Stimulated activated effector memory CD8-positive, alpha-beta T cell treated with anti-CD3 and anti-CD28 coated beads, Interleukin-12 subunit alpha, Interleukin-12 subunit beta, amount 100 ng/mL, for 72 hours (primary cell): ENCODE measurements at places on chromosomes 16 and 17.

GRCh38 chr17:16251556-16251955 lies 34.5 kb downstream of the PIGL start:
- no peak for DNase-seq

DNA sequence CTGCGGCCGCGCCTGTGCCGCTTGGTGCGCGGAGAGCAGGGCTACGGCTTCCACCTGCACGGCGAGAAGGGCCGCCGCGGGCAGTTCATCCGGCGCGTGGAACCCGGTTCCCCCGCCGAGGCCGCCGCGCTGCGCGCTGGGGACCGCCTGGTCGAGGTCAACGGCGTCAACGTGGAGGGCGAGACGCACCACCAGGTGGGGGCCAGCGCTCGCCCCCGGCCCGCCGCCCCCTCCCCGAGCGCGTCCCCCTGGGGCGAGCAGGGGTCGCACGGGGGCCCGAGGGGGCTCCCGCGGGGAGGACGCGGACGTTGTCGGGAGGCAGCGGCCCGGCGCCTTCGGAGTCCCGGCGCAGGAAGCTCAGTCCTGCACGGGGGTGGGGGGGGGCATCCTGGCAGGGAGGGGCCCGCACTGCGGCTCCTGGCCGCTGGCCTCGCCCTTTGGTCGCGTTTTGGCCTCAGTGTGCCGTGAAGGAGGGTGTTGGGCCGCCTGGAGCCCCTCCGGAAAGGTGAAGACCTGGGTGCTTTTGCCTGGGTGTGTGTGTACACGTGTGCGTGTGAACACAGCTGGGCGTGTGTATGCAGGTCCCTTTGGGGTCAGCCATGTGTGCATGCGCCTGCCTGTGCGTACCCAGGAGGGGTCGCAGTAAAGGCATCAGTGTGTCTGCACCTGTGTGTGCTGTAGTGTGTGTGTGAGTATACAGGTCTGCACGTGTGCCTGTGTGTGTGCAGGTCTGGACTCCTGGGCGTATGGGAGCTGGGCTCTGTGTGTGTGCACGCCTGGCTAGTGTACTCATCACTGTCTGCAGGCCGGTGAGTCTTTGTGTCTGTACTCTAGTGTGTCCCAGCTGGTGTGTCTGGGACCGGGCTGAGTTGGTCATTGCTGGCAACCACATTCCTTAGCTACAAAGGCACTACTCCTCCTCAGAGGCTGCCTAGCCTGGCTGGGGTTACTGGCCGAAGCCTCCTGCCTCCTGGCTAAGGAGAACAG lies 615 bp downstream of the NHERF2 start:
- DNase-seq = no peak

GRCh38 chr17:5585836-5586521 lies 1.7 kb upstream of the NLRP1 start:
- no peak for DNase-seq

GRCh38 chr17:67420994-67421393 lies 43.9 kb downstream of the PITPNC1 start:
- no peak for DNase-seq

GRCh38 chr17:67422897-67423296 lies 45.8 kb downstream of the PITPNC1 start:
- no peak for DNase-seq

- no peak for DNase-seq
Observed at GRCh38 chr17:78873519-78874340, 29.3 kb downstream of the CEP295NL start.

GRCh38 chr16:73095142-73095820 lies 47.4 kb upstream of the ZFHX3 start:
- no peak for DNase-seq

- DNase-seq = no peak
Observed at GRCh38 chr17:74015990-74016389, 187.5 kb upstream of the RPL38 start.

DNA sequence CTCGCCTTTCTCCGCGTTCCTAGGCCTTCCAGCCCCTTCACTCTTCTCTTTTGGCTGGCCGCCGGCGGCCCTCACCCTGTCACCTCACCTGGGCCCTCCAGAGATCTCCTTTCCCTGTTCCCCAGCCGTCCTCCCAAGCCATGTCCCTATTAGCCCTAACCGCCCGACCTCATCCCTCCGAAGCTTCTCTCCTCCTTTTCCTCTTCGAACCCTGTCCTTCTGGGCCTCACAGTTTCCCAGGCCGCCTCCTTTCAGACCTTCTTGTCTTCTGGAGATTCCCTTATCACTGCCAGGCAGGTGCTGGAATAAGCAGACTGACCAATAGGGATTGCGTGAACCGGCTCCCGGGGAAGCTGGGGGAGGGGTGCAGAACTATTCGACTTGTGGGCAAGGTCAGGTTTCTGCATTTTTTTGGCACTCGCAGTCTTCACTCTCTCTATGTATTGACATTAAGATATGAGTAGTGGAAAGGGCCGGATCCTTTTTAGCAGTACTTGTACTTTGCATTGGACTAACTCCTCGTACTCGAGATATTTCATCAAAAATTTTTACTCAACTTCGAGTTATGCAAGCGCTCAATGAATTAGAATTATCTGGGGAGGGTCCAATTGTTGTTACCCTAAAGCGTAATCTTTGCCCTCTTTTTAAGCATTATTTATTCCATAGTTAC lies 690 bp downstream of the RHOT1 start:
- DNase-seq = no peak

GRCh38 chr16:54283725-54284318 lies 2.8 kb downstream of the IRX3 start:
- DNase-seq = no peak

- DNase-seq = no peak
Observed at GRCh38 chr16:68473358-68474070, 25.2 kb upstream of the SMPD3 start.

- no peak for DNase-seq
Observed at GRCh38 chr17:56845934-56846333, 12.0 kb downstream of the DGKE start.

- no peak for DNase-seq
Observed at GRCh38 chr17:5582209-5583185, 1.8 kb downstream of the NLRP1 start.

GRCh38 chr16:85326794-85327181 lies 214.5 kb upstream of the CIBAR2 start:
- no peak for DNase-seq

- peak; percentile 80 for DNase-seq
Observed at GRCh38 chr17:48037036-48037837, at the start of gene COPZ2. Gene COPZ2, minus strand, starts transcription at chr17:48037797. Its CDS starts 20 bp downstream, at chr17:48037777.

DNA sequence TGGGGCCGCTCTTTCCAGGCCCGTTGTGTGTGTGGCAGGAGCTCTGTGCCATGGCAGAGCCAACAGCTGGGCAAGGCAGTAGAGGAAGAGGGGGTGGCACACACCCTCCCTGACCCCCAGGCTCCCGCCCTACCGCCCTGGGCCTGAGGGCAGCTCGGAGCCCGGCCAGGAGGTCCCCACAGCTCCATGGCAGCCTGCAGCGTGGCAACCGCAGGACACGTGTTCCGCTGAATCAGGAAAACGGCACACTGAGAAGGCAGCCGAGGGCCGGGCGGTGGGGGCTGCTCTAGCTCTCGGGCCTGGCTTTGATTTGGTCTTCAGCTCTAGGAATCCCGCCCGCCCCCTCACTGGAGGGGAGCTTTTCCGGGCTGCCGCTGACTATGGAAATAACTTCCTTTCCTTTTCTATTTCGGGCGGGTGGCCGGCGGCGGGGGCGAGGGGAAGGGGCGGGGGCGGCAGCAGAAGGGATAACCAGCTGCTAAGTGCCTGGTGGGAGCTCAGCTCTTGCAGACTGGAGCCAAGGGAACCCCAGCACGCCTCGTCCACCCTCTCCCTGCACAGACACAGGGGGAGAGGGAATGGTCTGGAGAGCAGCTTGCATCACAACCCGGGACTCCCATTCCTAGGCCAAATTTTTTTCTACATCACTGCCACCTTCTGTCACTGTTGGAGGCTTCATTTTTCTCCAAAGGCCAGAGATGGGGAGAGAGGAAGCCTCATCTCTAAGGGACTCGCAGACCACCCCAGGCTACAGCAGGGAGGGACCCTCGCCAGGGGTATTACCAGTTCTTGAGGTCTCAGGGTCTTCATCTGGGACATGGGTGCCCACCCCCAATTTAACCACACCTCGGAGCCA lies 24.8 kb upstream of the MRPS23 start:
- DNase-seq = no peak

DNA sequence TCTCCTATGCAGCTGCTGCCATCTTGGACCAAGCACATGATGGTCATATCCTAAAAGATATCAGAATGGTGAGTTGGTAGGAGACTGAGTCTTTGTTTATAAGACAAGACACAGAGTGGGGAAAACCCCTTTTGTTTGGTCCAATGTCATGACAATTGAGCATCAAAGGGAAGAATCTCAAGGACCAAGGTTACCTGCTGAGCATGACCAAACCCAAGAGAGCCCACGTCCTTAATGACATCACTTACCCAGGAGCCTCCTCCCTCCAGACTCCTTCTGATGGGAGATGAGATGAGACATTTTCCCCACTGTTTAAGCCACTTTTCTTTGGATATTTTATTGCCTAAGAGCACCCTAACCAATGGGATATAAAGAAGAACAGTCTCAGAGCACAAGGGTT lies 478.1 kb downstream of the NPIPA7 start:
- no peak for DNase-seq

DNA sequence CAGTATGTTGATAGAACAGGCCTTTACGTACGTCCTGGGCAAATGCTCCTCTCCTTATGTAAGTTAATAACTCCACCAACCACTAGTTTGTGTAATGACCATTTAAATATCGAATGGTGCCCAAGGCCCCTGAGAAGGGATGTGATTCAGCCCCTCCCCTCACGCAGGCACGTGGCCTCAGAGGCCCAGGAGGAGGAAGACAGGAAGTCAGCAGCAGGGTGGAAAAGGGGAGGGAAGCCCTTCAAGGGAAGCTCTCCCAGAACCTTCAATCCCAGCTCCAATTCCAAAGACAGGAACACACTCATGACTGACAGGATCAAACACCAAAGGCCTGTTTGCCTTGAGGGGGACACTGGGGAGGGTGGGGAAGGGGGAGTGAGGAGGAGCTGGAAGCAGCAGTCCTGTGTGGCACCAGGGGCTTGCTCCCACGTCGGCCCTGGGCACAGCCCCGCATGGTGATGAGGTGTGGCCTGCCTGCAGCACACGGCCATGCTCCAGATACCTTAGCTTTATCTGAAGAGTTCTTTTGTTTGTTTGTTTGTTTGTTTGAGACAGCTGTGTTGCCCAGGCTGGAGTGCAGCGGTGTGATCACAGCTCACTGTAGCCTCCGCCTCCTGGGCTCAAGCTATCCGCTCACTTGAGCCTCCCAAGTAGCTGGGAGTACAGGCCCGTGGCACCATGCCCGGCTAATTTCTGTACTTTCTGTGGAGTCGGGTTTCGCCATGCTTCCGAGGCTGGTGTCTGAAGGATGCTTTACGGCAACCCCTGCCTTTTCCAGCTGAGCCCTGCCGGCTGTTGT lies 105.0 kb downstream of the ZNF778 start:
- no peak for DNase-seq

- no peak for DNase-seq
Observed at GRCh38 chr17:68906638-68907037, 48.6 kb downstream of the ABCA8 start.

DNA sequence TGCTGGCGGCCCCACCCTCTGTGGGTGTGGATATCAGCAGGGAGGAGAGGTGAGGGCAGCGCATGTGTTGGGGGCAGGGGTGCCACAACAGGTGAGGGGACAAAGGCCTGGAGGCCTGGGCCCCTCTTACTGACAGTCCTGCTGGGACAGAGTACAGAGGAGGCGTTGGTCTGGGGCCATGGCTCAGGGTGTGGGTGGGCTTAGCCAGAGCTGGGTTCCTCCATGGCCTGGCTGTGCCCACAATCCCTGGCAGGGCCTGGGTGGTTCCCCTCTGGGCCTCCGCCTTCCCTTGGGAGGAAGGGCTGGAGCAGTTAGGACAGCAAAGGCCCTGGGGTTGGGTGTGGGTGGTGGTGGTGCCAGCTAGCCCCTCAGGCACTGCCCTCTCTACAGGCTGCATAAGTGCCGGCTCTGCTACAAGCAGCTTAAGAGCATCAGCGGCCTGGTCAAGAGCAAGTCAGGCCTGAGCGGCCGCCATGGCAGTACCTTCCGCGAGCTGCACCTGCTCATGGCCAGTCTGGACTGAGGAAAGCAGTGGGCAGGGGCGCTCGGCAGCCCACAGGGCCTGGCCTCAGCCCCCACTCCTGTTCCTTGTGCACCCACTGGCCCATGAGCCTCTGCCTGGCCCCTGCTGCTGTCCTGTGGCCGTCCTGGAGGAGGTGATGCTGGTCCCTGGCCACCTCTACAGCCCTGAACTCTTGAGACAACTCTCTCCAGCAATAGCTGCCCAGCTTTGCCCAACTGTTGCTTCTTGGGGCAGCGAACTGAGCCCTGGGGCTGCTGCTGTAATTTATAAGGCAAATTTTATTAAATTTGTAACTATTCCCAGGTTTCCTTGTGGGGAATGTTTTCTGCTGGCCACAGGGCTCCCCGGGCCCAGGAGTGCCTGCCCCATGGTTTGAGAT lies 21.1 kb downstream of the KATNB1 start:
- DNase-seq = no peak

- DNase-seq = peak; percentile 85
Observed at GRCh38 chr16:68064791-68065365, 20.3 kb upstream of the NFATC3 start.

DNA sequence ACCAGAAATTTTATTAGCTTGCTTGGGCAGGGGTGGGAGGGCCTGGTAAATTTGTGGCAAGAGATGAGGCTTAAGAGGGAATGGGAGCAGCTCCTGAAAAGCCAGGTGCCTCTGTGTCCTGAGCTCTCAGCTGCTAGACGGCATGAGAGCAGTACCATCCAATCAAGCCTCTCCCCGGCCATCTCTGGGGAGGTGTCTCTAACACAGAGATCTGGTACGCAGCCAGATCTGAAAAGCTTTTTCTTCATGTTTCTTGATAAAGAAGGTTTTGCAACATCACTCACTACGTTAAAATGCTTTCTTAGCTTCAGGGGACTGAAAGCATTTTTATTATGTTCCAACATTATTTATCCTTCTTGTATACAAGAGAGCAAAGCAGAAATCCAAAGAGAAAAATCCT lies 488.2 kb downstream of the RBFOX1 start:
- DNase-seq = no peak

- no peak for DNase-seq
Observed at GRCh38 chr16:3220839-3221238, 14.1 kb downstream of the ZNF200 start.

GRCh38 chr16:81755915-81756614 lies 23.0 kb upstream of the PLCG2 start:
- no peak for DNase-seq

DNA sequence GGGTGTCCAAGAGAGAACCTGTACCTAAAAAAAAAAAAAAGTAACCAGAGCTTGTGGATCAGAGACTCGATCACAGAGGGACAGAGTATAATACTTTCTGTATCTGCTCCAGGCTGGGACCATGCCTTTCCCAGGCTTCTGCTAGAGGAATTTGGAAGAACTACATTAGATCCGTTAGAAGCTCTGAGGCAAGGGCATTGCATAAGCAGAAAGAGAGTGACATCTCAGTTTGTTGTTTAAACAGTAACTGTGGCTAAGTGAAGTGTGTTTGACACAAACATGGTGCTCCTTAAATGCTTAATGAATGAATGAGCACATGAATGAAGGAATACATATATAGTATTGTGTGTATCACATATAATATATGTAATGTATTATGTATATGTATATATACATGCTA lies 131.2 kb downstream of the HS3ST3B1 start:
- no peak for DNase-seq
